ENCODE measurements at places on chromosomes 16 and 17.

DNA sequence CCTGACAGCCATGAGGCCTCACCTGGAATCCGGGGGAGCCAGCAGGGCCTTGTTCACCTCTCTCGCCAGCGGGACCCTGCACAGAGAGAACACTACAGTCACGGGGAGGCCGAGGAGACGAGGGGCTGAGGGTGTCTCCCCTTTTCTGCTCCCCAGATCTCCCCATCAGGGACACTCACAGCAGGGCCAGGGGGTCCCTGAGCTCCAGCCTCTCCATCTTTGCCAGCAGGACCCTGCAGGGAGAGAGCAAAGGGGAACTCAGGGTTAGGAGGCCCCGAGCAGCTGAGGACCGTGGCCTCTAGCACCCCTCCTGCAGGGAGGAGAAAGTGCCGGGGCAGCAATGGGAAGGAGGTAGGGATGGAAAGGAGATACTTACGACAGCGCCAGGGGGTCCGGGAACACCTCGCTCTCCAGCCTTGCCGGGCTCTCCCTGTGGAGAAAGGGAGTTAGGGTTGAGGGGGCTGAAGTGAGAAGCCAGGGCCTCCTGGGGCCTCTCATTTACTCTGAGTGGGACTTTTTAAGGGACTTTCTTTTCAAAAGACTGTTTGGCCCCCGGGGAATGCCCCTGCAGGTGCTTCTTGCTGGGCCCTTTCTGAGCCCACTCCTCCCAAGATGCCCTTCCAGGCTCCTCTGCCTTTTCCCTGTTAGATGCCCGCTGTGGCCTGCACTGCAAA lies 8.7 kb downstream of the COL1A1 start:
- no peak for DNase-seq

GRCh38 chr17:43405861-43406260 lies 7.1 kb downstream of the ARL4D start:
- no peak for DNase-seq

DNA sequence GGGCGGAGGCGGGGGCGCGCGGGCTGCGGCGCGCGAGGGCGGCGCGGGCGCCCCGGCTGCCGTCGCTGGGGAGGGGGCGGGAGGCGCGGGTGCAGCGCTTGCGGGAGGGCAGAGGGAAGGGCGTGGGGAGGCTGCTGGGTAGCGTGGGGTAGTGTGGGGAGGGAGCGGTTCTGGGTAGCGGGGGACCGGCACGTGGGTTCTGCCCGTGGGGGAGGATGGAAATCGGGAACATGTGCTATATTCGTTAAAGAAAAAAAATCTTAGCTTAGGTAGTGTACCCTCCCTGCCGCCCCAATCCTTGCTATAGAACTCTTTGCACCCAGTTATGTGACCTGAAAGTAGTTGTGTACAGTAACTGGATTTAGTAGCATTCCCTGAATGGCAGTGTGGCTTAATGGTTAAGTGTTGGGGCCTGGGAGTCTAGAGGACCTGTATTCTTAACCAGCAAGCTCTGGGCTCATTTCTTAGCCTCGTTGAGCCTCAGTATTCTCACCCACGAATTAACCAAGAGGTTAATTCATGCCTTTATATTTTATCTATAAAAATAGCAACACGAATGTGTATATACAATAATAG lies 646 bp downstream of the RABEP1 start:
- DNase-seq: no peak

DNA sequence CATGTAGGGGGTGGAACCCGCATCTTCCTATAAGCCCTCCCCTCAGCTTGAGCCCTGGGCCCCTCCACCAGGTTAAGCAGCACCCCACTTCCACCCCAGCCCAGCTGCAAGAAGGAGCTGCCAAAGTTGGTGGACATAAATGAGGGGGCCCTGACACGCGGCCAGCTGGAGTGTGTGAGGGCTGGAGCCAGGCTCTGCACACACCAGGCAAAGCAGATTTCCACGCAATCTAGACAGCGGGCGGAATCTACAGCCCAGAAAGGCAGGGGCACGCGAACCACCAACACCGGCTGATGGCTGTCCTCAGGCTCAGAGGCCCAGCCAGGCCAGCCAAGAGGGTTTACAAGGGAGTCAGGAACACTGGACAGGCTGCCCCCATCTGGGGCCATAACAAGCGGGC lies 171.2 kb downstream of the ZNF423 start:
- no peak for DNase-seq

DNA sequence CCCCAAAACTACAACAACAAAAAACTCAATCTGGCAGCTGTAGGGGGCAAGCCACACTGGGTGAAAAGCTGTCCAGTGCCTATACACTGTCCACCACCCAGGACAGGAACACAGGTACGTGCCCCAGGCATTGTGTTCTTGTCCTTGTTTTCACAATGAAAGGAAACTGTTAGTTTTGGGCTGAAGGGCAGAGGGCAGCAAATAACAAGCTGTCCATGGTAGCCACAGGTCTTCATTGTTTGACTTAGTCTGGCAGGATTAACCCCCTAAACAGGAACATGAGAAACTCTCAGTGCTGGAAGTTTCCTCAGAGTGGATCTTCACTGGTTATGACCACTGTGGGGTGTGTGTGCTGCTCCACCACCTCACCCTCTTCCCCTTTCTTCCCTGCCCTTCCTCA lies 224.6 kb upstream of the N4BP1 start:
- DNase-seq: no peak

Data from NCI-H1105 (cell line).